ENCODE measurements at places on chromosomes 5 and 9.

DNA sequence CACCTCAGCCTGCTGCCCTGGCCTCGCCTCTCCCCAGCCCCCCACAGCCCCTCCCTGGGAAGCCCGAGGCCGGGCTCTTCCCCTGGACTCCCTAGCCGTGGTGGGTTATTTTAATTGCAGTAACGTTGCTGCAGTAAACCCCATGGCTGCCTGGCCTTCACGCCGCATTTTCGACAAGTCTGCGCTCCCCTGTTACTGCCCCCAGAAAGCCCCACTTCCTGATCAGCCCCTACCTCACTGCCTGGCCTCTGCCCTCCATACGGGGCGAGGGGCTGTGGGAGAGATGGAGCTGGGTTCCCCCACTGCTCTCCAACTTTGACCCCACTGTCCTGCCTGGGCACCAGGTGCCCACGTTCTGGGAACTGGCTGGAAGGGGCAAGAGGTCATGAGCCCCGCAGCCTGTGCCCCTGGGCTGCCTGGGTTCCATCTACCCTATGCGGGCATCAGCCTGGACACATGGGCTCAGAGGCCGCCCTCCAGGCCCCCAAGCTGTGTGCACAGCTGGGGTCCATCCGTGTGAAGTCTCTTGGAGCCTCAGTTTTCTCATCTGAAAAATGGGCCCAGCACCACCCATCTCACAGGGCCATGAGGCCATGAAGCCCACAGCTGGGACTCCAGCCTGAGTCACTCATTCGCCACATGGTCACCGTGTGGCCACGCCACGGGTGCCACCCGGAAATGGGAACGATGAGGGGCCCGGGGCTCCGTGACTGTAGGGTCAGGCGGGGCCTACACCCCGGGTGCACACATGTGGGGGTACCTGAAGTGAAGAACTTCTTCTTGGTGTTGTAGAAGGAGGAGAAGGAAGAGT lies 11.5 kb downstream of the EGFL7 start:
- no peak for DNase-seq

- DNase-seq: no peak
These were observed 6.1 kb upstream of the COL5A1 start for GRCh38 chr9:134635351-134636148.

GRCh38 chr9:36445800-36446361 lies 45.8 kb upstream of the RNF38 start:
- DNase-seq: no peak

GRCh38 chr9:89637787-89638186 lies 33.0 kb downstream of the GADD45G start:
- no peak for DNase-seq

GRCh38 chr9:76657265-76657664 lies 107.0 kb upstream of the PCA3 start:
- no peak for DNase-seq

GRCh38 chr5:157561110-157561509 lies 14.5 kb downstream of the ADAM19 start:
- no peak for DNase-seq

DNA sequence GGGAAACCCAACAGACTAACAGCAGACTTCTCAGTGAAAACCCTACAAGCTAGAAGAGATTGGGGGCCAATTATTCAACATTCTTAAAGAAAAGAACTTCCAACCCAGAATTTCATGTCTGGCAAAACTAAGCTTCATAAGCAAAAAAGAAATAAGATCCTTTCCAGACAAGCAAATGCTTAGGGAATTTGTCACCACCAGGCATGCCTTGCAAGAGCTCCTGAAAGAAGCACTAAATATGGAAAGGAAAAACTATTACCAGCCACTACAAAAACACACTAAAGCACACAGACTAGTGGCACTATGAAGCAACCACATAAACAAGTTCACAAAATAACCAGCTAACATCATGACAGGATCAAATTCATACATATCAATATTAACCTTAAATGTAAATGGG lies 131.1 kb downstream of the OR2K2 start:
- DNase-seq: no peak

- no peak for DNase-seq
These were observed 26.7 kb downstream of the APBA1 start for GRCh38 chr9:69645488-69645887.

DNA sequence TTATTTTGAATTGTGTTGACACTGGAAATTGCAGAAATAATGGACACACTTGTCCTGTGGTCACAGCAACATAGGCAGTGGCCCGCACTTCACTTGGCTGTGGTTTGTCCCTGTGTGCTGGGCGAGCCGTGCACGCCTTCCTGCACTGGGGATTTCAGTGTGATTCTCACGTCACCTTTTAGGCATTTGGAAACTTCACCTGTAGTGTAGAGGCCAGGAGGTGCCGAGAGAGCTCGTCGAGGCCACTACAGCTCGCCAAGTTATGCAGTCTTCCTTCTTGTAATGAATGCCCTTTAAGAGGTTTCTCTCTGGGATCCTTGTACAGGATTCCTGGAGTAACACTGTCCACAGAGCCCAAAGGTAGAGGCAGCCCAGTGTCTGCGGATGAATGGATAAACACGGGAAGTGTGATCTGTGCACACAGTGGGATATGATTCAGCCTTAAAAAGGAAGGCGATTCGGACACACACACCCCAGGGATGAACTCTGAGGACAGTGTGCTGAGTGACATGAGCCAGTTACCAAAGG lies 14.7 kb downstream of the TRAF2 start:
- no peak for DNase-seq

GRCh38 chr9:126862104-126862761 lies 1.8 kb downstream of the ZBTB34 start:
- no peak for DNase-seq

DNA sequence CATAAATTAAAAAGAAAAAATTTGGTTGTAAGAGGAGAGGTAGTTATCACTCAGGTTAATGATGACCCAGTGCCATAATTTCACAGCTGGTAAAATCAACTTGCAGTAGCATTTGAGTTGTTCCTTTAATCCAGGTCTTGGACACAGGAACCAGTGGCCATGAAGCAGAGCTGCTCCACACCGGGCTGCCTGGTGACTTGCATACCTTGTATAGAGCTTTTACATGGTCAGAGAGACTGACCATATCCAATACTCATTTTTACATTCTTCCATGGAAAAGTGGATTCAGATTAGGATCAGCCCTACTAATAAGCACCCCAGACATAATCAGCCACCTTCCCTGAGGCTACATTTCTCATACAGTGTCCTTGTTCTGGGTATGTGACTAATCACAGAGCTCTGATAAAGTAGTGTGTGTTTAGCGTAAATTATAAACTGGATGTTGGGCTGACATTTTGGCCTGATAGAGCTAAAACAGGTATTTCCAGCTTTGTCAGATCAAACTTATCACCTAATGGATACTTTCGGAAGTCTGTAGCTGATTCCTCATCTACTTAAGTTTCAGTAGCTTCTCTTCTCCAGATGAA lies 77.0 kb upstream of the ZSWIM6 start:
- DNase-seq: no peak

- DNase-seq: no peak
These were observed 118.0 kb upstream of the ICE1 start for GRCh38 chr5:5304361-5305020.

DNA sequence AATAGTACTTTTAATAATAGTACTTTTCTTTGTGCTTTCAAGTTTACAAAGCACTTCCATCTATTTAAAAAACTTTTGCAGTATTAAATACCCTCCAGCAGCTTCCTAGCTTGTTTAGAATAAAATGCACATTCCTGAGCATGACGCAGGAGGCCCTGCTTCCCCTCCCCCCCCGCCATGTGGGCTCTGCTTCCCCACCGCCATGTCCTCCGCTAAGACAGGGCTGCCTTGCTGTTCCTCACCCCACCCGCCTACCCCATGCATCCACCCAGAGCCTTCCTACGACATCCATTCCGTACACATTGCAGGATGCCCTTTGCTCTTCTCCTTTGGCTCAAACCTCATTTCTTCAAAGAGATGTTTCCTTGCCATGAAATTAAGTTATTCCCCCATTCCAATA lies 205.9 kb upstream of the MSX2 start:
- no peak for DNase-seq

- no peak for DNase-seq
These were observed 205.2 kb downstream of the CAAP1 start for GRCh38 chr9:26687421-26687820.

- no peak for DNase-seq
These were observed 28.4 kb upstream of the HK3 start for GRCh38 chr5:176927562-176927961.

DNA sequence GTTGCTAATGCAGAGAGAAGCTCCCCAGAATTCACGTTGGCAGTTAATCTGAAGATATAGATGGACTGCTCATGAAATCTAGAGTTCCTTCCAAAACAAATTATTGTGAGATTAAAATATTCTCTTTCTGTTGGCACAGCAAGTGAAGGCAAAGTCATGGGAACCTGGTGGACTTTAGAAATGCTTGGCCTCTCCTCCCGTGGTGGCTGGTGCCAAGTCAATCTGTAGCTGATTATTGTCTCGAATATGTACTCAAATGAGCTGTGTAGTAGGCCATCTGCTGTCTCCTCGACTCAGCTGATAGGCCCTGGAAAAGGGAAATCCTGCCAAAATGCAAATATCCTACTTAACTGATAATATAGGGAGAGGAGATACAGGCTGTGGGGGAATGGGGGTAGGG lies 69.3 kb downstream of the DAPK1 start:
- no peak for DNase-seq

DNA sequence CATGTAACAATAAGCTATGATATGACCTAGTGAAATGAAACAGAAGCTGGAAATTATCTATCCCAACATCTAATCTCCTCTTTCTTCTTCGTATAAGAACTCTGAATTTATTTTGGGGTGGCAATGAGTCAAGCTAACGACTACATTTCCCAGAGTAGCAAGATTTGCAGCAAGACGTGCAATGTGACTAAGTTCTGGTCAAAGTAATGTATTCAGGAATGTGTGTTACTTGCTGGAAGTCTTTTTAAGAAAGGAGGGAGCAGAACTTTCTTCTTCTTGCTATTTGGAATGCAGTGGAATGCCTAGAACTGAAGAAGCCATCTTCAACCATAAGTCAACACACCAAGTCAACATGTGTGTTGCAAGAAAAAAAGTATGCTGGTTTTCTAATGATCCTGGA lies 406.6 kb upstream of the MEF2C start:
- DNase-seq: no peak

- no peak for DNase-seq
These were observed 1.0 kb upstream of the SECISBP2 start for GRCh38 chr9:89317282-89317681.

DNA sequence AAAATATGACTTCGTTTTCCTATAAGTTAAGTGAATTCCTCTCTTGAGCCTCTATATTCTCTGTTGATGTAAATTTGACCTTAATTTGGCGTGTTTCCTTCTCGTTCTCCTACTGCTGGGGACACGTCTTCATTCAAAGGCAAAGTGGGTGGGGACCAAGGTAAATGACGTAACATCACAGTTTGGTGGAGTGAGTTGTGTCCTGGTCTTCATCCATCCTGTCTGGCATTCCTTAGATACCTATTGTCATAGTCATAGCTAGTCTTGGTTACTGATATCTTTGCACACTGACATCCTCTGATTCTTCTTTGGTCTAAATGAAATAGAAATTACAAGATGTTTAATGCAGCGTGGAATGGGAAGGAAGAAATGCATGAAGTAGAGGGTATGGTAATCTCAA lies 108.5 kb downstream of the NNT start:
- no peak for DNase-seq

- no peak for DNase-seq
These were observed 57.9 kb downstream of the PRRT1B start for GRCh38 chr9:131603199-131603598.

- DNase-seq: no peak
These were observed 1.3 kb downstream of the TNFSF15 start for GRCh38 chr9:114804505-114804904.

- peak; percentile 76 for DNase-seq
These were observed 32.1 kb downstream of the PTPA start for GRCh38 chr9:129143031-129143927.

- DNase-seq: no peak
These were observed 77.0 kb downstream of the DCP2 start for GRCh38 chr5:113053511-113053995.

DNA sequence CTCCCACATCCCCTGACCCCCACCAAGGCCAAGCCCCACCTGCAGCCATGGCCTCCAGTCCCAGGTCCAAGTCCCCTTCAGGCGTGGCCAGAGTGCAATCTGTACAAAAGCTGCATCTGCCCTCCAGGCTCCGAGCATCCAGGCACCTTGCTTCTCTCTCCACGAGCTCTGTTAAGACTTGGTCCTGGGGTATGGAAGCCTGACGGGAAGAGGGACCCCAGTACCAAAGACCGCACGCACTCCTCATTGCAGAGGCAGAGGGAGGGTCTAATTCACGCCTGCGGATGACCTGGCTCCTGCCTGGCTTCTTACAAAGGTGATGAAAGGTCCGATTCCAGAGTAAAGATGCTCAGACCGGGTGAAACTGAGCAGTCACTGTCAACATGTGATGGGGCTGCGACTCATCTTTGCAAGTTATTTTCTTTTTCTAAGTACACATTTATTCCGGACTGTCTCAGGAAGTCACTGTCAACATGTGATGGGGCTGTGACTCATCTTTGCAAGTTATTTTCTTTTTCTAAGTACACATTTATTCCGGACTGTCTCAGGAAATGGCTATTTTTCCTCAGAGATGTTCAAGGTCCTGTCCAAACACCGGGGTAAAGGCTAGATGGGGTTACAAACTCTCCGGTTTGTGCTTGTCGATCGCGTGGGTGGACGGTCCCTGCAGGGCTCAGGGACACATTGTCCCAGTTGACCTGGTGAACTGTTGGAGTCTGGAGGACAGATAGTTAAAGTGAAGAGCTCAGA lies 252.0 kb upstream of the IRX4 start:
- DNase-seq: no peak

DNA sequence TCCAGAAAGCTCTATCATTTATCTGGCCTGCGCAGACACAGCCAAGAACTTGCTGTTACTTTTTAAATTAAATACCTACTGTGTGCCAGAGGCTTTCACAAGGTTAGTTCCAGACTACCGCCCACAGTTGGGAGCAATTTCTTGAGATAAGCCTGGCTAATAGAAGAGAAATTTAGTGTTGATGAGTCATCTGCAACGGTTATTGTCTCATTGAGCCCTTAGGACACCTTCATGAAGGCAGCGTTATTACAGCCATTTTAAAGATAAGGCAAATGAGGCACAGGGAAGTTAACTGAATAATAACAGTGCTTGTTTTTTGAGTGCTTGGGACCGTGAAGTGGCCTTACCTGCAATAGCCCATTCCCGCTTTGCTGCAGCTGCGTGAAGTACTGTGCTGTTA lies 292.9 kb upstream of the MSX2 start:
- no peak for DNase-seq

- DNase-seq: no peak
These were observed 43.8 kb upstream of the GOLPH3 start for GRCh38 chr5:32217886-32218396.

GRCh38 chr9:33791117-33791516 lies 4.2 kb upstream of the PRSS3 start:
- DNase-seq: no peak

DNA sequence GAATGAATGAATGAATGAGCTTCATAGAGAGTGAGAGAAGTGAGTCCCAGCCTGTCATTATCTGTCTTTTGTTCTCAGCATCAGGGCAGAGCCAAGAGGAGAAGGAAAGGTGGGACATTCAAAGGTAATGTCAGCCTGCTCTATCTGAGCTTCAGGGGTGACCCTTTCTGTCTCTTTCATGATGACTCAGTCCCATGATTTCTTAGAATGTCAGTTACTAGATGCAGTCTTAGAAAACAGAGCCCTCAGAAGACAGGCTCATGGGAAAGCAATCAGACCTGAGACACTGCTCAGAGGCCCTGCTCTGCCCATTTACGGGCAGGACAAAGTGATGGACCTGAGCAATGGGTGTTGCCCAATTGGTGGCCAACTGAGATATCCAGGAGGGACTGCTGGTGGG lies 1.1 kb downstream of the SPATA31D1 start:
- no peak for DNase-seq

GRCh38 chr5:53426878-53427277 lies 53.6 kb upstream of the FST start:
- no peak for DNase-seq
